CD4-positive, alpha-beta T cell treated with Interferon gamma for 1 hour (primary cell): ENCODE measurements at places on chromosomes 12 and 14.
A peak's percentile ranks its signal among the peaks of the same experiment; 100 is the strongest.

GRCh38 chr14:91536327-91536726, 26.2 kb upstream of the PPP4R3A start:
- no peak for DNase-seq

DNA sequence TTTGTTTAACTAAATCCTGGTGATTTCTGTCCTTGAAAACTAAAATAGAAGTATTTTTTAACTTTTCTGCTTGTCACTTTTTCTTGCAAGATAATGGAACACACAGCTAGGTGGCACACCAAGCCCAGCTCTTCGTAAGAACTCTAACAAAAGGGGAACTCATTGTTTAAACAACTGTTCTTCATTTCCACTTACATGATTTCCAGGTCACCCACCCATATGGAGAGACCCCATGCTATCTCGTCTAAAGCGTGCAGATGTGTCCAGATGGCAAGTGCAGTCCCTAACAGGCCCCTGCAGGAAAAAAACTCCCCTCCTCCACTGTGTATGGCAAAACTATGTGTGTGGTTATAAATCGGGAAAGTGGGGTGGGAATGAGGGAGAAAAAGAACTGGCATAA, 43.3 kb upstream of the NT5DC3 start:
- DNase-seq = peak; percentile 33

DNA sequence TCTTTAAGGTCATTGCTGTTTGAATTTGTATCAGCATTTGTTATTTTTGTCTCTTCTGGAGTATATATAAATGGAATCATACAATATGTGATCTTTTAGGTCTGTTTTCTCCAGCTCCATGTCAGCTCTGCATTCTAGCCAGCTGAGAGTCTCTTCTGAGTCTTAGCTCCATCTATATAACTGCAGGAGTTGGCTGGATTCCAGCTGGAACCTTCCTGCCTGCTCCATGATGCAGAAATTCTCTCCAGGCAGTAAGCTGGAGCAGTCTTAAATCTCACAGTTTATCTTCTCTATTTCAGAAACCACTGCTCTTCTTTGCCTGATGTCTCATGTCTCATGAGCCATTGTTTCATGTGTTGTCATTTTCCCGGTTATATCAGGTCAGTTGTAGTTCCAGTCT, 827.6 kb downstream of the NRXN3 start:
- DNase-seq = no peak

DNA sequence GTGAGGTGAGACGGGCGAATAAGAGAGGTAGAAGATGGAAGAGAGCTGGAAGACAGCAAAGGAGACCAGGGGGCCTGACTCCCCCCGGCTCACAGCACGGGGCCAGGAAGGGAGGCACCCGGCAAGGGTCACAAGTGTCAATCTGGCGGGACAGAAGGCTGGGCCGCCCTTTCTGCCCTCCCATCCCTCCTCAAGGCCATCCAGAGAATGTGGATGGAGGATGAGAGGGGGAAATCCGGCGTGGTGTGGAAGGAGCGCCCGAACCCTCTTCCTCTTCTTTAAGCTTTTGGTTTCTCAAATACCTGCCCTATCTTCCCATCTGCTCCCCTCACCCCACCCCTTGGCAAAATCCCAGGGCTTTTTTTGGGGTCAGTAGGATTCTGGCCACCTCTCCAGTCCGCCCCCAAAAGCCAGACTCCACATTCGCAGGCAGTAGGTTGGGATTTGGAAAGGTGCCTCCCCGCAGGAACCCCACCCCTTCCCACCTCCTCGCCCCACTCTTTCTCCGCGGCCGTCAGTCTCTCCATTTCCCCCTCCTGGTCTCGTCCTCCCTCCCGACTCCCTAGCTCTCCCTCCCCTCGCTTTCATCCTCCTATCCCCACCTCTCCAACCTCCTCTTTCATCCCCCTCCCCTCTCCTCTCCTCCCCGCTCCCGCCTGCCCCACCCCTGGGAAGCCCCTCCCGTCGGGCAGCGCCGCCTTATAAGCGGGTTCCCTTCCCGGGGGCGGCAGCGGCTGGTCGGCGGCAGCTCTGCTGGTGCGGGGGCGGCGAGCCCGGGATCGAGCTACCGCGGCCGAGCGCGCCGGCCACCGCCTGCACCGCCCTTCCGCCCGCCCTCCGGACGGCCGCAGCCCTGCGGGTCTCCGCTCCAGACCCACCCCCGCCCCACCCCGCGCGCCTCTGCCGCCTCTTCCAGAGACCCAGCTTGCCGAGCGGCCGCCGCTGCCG, at the start of gene PTMS:
Gene PTMS (plus strand): TSS at position 730 of the 948 bp plus-strand sequence. CDS start 343 bp downstream, outside the sequence.
- DNase-seq = no peak

- peak; percentile 68 for DNase-seq
Measured at GRCh38 chr14:106831322-106831720, 1304.9 kb downstream of the TMEM121 start.

- no peak for DNase-seq
Measured at GRCh38 chr12:19227880-19228210, 98.3 kb downstream of the PLEKHA5 start.

- no peak for DNase-seq
Measured at GRCh38 chr14:23099212-23099861, 4.0 kb downstream of the C14orf119 start.

DNA sequence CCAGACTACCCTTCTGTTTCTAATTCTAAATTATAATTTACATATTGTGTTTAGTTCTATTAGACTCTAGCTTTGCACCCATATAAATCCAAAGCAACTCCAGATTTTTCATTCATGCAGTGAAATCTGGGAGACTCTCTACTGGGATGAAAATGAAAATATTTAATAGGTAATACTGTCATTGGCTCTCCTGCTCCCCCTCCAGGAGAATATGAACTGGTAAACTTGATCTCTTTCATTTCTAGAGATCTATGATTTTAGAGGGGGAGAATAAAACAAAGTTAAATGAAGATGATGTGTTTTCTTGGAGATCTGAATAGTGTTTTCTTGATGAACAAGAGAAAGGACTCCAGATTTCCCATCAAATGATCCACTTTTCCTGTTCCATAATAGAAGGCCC, 104.3 kb upstream of the TMCC3 start:
- DNase-seq = no peak

GRCh38 chr12:117350140-117350539, 11.3 kb downstream of the NOS1 start:
- DNase-seq = no peak

DNA sequence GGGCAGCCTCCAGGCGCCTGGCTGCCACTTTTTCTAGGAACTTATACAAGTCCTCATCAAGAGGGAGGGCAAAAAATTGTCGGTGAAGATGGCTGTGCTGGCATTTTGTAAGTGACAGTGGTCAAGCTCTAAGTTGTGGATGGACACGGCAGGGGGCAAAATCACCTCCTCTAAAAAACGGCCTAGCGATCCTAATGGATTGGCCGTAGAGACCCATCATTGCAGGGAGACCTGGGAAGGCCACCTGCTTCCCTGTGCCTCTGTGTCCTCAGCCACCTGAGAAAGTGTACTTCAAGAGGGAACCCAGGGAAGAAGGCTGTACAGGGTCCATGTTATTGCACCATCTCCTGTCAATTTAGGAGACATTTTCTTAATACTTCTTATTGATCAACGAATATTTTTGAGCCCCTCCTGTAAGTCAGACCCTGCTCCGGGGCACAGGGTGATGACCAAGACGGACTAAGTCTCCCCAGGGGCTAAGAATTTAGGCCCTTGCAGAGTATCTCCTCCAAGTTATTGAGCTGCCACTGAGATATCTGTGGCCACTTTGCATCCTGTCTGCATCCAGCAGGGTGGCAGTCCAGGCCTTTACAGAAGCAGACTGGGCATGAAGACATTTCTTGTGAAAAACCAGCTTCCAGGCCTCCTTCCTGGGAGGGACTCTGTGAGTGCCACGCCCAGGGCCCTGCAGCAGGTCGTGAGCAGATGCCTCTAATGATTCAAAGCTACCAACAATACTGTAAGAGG, 40.5 kb downstream of the PSMA6 start:
- DNase-seq = peak; percentile 42

- no peak for DNase-seq
Measured at GRCh38 chr14:73091044-73091443, 32.7 kb downstream of the RBM25 start.

GRCh38 chr12:129102233-129102632, 249.0 kb downstream of the GLT1D1 start:
- no peak for DNase-seq

- DNase-seq = no peak
Measured at GRCh38 chr14:36519431-36520321, at the start of gene NKX2-1. Gene NKX2-1 (minus strand): TSS chr14:36520232. CDS start chr14:36520129, 103 bp downstream.

DNA sequence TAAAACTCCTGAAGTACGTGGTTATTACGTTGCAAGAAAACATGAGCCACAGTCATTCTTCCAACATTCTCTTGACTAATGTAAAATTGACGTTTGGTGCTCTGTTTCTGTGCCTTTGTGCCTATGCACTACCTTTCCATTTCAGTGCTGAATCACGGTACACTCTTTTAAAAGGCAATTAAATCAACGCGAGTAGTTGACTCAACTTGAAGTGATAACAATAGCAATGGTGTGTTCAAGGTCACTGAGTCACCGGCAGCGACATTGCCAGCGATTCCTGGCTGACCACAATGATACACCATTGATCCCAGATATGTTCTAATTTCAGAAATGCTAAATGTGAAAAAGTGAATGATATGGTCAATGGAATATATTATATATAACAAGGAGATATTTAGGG, 17.8 kb downstream of the AK7 start:
- no peak for DNase-seq

DNA sequence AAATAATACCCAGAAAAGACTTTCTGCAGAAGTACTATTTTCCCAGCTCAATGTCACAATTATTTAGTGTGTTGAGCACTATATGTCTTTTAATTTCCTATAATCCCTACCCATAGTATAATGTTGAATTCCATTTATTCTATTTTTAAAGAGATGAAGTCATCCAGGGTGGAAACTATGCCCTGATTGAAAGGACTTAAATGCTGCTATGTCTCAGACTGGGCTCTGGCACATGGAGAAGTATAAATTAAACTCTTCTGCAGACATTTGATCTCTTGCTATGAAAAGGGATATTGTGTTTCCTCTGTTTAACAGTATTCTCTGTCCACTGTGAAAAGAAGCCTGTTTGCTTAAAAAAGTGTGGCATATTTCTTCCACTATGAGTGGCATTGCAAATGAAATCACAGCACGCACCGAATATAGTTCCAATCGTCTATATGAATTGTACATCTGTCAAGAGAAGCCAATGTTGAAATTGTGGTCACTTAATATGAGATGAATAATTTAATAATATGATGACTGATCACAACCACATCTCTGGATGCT, 192.3 kb downstream of the BCAT1 start:
- no peak for DNase-seq

GRCh38 chr14:30528119-30528518, 30.8 kb upstream of the G2E3 start:
- no peak for DNase-seq

DNA sequence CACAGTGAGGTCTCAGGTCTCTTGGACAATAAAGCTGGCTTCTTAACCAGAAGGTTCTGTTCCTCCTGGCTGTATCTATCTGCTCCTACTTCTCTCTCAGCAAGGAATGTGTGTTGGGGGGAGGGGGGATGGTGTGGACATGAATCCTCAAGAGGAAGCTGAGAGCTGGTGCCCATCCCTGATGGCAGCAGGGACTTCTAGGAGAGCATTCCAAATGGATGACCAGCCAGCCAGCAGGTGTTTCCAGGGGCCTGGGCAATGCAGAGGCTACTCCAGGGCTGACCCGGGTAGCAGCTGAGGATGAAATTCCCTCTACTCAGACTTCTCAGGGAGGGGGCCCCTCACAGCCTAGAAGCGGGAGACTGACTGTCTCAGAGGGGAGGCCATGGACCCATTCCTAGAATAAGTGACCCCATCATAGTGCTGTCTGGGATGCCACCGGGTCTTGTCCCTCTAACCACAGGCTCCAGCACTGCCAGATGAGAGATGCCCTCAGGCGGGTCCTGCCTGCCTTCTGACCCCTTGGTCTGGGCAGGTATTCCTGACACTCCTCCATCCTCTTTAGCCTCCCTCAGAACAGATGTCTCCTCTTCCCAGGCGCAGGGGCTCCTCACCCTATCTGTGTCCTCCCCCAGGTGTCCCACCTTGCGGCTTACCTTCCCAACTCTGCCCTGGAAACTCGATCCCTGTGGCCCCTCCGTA, 1.2 kb downstream of the RAB15 start:
- DNase-seq = no peak

DNA sequence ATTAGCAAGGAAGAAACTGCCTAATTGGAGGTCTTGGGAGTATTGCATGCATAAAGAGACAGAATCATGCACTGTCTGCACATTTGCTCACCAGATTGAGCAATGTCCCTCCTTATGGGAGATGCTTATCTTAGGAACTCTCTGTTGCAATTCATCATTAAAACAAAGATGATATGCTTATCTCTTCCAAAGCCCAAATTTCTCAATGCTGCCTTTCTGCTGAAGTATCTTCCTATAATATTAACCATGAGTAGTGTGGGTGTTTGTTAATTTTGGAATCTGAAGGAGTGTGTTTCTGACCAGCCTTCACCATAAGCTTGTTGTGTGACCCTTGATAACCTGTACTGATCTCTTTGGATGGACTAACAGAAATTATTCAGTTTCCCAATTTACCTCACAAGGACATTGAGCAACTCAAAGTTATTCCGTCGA, 1257.6 kb upstream of the FLRT2 start:
- DNase-seq = no peak

- no peak for DNase-seq
Measured at GRCh38 chr12:93415723-93416464, 25.9 kb downstream of the UBE2N start.

- no peak for DNase-seq
Measured at GRCh38 chr14:49766839-49767238, 1.1 kb upstream of the KLHDC2 start.

GRCh38 chr12:95859344-95859816, 628 bp downstream of the SNRPF start:
- DNase-seq = no peak

DNA sequence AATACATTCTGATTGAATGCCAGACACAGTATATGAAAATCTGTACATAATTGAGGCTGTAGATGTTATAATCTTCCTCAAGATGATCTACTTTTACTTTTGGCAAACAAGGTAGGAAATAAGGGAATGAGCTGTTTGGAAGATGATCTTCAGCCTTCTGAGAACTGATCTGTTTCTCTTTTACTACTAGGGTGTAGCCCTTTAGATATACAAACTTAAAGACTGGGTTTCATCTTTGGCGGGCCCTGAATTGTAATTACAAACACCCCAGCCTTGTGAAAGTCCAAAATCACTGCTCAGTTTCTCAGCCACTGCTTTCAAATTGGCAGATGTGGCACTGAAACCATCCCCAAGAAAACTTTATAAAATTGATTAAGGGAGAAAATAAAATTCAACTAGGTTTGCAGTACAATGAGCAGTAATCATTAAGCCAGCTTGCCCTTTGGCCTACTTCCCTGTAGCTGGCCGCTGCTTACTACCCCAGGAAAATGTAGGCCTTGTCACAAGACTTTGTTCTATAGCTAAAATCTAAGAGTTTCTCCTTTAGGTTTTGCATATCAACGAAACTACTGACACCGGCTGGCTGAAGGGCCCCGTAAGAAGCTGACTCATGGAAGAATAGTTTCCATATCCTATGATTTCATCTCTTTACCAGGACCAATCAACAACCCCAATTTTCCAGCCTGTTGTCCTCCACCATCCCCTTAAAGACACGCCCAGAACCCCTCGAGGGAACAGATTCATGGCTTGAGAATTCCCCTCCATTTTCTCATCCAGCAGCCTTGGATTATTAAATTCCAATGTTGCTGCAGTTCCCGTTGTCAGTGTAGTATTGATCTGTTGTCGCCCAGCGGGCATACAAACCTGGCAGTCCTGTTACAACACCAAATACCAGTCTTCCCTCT, 210.8 kb downstream of the PCNX1 start:
- DNase-seq = no peak
